CD4-positive, alpha-beta T cell treated with Interleukin-6 at 100 ng/mL for 8 hours (primary cell): ENCODE measurements at places on chromosomes 3 and 15.

DNA sequence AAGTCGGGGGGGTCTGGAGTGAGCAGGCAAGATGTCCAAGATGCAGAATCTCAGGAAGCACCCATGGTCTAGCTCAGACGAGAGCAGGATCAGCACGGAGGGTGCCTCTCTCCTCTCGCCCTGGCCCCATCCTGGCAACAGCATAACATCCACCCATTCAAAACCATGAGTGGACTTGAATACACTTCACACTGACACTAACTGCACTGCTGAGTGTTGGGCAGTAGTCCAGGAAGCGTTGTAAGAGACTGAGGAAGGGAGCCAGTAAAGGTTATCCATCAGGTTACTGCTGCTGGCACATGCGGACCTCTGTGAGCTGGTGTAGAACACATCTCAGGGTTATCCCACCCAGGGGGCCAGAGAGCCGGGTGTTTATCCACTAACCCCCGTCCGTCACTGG, 131.0 kb upstream of the TOPAZ1 start:
- no peak for DNase-seq

DNA sequence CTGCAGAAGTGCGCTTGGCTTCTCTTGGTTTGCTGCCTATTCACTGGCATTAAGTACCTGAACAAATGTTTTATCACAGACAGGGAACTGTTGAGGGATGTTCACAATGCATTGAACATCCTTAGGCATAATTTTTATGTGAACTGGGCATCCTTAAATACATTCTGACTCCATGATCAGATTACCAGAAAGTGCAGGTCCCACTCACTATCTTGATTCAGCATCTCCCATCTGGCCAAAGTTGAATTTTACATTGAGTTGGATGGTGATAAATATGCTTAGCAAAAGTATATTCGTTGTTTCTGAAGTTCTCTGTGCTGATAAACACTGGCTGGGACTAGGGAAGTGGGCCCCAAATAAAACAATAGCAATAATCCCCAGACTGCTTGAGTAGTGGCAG, 108.5 kb downstream of the RBMS3 start:
- DNase-seq: no peak

DNA sequence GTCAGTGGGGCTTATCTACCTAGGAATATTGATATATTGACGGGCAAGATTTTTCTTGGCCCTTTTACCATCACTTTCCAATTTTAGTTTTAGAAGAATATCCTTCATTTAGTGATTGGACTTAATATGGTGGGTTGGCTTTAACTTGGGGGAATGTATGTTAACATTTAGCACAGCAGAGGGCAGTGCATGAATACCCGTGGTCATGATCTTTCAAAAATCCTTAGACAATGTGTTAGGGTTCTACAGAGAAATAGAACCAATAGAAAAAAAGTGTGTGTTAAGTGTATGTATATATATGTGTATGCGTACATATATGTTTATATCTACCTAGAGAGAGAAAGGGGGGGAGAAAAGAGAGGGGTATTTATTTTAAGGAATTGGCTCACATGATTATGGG, 36.9 kb downstream of the GPR171 start:
- no peak for DNase-seq

DNA sequence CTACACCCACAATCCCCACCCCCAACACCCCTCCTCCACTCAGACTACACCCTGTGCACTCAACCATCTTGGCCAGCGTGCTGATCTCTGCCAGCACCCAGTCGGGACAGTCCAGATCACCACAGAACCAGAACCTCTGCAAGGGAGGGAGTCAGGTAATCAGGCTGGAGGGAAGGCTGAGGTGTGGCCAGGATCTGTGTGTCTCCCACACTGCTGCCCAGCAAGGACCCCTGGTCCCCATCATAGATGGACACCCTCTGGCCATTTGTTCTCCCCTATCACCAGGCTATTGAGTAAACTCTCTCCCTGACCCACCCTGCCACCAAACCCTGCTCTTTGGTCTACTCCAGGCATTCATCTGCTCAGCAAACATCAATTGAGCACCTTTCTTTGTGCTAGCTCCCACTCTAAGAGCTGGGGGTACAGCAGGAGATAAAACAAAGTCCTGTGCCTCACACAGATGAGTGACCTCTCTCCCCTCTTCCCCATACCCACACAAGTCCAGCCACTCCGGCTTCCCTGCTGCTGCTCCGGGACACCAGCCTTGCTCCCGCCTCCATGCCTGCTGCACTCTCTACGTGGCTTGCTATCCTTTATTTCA, 134.8 kb downstream of the TBC1D2B start:
- no peak for DNase-seq

DNA sequence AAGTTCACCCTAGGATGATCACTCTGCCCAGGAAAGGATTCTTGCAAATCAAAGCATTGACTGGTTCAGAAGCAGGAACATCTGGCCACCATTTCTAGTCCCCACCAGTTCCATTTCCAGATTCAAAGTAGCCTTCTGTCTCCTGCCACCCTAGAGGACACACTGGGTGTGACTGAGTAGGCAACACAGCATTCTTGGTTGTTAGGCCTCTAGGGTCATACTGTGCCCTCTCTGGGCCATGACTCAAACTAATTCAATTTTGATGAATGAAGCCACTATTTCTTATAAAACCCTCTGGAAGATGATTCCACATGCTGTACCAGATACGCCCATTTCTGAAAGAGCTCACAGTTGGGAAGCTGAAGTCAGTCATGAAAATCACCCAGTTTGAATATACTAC, 69.7 kb downstream of the WDR76 start:
- DNase-seq: no peak

DNA sequence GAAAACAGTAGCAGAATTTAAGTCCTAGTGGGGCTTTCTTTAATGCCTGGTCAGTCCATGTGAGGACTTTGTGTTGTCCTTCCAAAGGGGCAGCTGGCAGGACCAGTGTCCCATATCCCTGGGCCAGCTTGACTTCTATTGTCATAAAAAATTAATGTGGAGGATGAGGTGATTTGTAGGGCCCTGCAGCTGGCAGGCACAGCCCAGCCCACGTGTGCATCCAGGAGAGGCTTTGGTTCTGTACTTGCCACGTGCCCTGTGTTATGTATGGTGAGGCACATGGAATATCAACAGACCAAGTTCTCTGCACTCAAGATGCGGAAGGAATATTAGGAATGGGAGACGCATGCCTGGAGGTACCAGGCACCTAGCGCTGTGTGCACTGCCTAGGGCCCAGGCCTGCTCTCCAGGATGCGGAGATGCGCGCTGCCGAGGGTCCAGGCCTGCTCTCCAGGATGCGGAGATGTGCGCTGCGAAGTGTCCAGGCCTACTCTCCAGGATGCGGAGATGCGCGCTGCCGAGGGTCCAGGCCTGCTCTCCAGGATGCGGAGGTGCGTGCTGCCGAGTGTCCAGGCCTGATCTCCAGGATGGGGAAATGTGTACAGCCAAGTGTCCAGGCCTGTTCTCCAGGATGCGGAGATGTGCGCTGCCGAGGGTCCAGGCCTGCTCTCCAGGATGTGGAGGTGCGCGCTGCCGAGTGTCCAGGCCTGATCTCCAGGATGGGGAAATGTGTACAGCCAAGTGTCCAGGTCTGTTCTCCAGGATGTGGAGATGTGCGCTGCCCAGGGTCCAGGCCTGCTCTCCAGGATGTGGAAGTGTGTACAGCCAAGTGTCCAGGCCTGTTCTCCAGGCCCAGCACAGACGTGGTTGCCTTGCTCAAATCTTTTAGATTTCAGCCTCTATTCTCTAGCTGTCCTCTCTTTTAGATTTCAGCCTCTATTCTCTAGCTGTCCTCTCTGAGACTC, 183.3 kb upstream of the ROPN1 start:
- DNase-seq: no peak
